ENCODE measurements at places on chromosomes 12 and 14. TPM values are rescaled to one million over a fixed set of nuclear protein-coding genes. Genes with fewer than 3 reads are reported as not detected.

The KCNH5 gene
- not detected for total RNA-seq

The CLEC4D gene
- total RNA-seq: not detected

The SNAPC1 gene
- total RNA-seq: 26.7 TPM

GRCh38 chr14:97388408-97388807 lies 591.2 kb downstream of the VRK1 start:
- H3K27me3 ChIP-seq: peaks cover 95% of the 10 kb centered on the region
- H3K36me3 ChIP-seq: no peaks in the 10 kb centered on the region
- H3K4me1 ChIP-seq: no peaks in the 10 kb centered on the region
- H3K27ac ChIP-seq: no peak overlapping the region
- no peak overlapping the region for H3K4me3 ChIP-seq

GRCh38 chr14:34063470-34064164 lies 112.7 kb upstream of the EGLN3 start:
- peaks cover 17% of the 10 kb centered on the region for H3K4me1 ChIP-seq
- no peak overlapping the region for H3K4me3 ChIP-seq
- DNase-seq: no peak
- H3K36me3 ChIP-seq: no peaks in the 10 kb centered on the region
- no peak overlapping the region for H3K27ac ChIP-seq
- no peaks in the 10 kb centered on the region for H3K27me3 ChIP-seq

DNA sequence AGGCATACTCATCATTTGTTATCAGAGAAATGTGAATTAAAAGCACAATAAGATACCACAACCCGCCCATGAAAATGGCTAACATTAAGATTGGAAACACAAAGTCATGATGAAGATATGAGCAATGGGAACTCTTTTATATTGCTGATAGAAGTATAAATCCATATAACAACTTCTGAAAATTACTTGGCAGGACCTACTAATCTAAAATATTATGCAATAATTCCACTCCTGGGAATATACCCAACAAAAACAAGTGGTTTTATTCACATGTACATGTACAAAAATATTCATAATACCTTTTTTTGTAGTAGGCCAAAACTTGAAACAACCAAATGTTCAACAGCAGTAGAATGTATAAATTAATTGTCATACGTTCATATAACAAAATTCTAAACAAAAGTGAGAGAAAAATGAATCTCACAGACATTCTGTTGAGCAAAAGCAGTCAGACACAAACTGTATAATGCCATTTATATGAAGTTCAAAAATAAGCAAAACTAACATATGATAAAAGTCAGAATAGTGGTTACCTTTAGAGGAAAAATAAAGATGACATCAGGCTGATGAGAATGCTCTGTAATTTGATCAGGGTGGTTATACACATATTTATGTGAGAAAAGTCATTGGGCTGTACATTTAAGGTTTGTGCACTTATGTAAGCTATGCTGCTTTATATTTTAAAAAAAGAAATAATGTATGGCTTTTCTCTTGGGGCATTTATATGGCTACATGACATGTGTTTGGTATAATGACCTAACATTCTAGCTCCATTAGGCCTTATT lies 309.2 kb upstream of the KITLG start:
- no peaks in the 10 kb centered on the region for H3K27me3 ChIP-seq
- no peak overlapping the region for H3K27ac ChIP-seq
- DNase-seq: peak; percentile 44
- no peak overlapping the region for H3K4me3 ChIP-seq

DNA sequence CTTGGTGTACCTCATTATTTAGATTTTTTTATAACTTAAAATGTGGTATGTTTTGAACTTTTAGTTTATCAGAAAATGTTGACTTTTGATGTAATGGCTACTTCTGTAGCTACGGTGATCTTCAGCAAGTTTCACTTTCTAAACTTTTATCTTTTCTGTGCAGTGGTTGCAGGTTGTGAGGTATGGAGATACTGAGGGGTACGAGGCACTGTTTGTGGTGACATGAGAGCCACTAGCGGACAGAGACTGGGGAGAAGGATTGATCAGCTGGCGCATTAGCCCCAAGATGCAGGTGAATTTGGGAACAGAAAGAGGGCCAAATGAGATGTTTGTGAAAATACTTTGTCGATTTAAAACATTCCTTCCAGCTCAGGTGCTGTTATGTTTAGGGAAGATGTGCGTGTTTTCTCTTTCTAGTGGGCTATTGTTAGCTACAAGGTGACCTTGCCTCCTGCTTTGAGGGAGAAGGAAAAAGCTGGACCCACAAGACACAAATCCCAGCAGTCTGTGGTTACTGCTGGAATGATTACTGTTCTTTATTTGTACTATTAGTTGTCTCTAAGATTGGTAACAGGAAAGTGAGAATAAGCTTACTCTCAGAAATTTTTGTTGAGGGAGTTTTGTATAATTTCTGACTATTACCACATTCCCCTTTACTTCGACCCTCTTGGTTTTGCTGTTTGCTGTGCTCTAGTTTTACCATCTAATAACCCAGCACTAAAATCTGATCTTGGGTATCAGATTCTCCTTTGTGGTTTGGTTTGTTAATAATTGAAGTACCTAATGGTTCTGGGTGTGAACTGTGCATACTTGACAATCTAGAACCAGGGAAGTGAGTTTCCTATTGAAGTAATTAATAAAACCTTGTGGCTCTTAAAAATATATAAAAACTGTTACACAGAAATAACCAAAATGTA lies 61.7 kb downstream of the FBXO34 start:
- no peak overlapping the region for H3K4me3 ChIP-seq
- peak overlapping the region; percentile 6 for H3K27ac ChIP-seq
- H3K36me3 ChIP-seq: peaks cover 4% of the 10 kb centered on the region
- no peaks in the 10 kb centered on the region for H3K27me3 ChIP-seq
- DNase-seq: no peak
- peaks cover 28% of the 10 kb centered on the region for H3K4me1 ChIP-seq

DNA sequence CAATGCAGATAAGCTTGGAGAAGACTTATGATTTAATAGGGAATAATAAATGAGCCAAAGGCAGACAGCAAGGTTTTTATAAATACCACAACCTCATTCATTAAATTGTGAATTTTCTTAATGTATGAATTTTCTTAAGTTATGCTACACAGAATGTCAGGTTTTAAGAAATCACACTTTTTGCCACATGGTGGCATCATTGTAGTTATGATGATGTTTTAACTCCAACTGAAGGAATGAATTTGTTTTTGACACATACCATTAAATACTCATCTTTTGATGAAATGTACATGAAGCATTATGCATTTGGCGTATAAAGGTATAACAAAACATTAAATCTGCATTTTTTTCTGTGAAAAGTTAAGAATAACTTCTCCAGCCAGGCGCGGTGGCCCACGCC lies 524.1 kb upstream of the FBXO33 start:
- no peaks in the 10 kb centered on the region for H3K4me1 ChIP-seq
- no peak overlapping the region for H3K4me3 ChIP-seq
- H3K36me3 ChIP-seq: no peaks in the 10 kb centered on the region

DNA sequence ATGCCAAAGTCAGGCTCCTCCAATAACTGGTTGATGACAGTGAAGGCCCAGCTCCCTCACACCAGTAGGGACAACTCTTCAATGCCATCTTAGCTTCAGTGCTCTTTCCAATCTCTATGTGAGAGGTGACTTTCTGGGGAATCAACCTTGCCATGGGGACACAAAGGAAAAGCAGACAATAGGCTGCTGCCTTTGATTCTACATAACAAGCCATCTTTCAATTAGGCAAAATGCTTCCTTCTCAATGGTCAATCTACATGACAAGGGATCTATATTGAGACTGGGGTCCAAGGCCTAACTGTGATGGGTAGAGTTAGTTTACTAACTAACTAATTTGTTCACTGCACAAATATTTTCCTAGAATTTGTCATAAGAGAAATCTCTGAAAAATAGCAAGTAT lies 1417.5 kb upstream of the SEL1L start:
- no peaks in the 10 kb centered on the region for H3K27me3 ChIP-seq
- no peaks in the 10 kb centered on the region for H3K36me3 ChIP-seq
- no peak overlapping the region for H3K4me3 ChIP-seq
- no peak for DNase-seq
- no peak overlapping the region for H3K27ac ChIP-seq
- H3K4me1 ChIP-seq: no peaks in the 10 kb centered on the region

DNA sequence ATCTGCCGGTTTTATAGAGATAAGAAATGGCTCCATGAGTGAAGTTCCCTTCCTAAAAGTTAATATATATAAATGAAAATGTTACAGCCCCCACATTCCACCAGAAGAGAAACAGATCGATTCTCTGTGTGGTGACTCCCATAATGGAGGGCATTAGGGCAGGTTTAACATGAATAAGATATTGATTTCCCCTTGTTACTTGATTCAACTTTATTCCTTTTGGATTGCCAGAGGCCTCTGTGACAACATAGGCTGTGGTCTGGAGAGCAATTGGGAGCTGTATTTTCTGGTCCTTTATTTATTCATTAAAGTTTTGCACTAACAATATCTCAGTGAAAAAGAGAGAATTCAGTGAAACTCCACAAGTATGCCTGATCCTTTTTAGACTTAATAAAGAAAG lies 125.2 kb upstream of the CCDC196 start:
- no peaks in the 10 kb centered on the region for H3K4me1 ChIP-seq
- H3K27ac ChIP-seq: no peak overlapping the region
- DNase-seq: no peak

GRCh38 chr14:76261371-76261811 lies 109.7 kb downstream of the GPATCH2L start:
- H3K27me3 ChIP-seq: no peaks in the 10 kb centered on the region
- no peak overlapping the region for H3K27ac ChIP-seq
- DNase-seq: no peak
- no peaks in the 10 kb centered on the region for H3K36me3 ChIP-seq
- H3K4me3 ChIP-seq: no peak overlapping the region

Data from PC-3 (cell line).